ENCODE measurements at places on chromosomes 4 and X. TPM values are rescaled to one million over a fixed set of nuclear protein-coding genes. Genes with fewer than 3 reads are reported as not detected.
A peak's percentile ranks its signal among the peaks of the same experiment; 100 is the strongest.

DNA sequence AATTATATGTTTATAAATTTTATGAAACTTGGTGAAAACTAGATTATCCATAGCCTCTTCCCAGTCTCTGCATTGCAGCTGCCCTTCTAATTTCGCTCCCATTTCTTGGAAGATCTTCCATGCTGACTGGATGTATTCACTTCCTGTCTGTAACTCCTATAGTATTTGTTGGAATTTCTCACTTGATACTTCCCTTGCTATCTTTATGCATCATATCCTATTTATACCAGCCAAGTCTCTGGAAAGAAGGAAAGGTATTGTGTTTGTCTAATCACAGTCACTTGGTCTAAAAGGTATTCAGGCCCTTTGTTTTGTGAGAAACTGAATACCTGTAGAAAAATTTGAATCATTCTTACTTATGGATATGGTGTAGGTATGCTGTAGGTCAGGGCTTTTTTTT lies 870.9 kb upstream of the FRG1 start:
- H3K36me3 ChIP-seq: no peaks in the 10 kb centered on the region
- H3K27me3 ChIP-seq: no peaks in the 10 kb centered on the region
- H3K4me3 ChIP-seq: no peak overlapping the region
- DNase-seq: no peak
- H3K4me1 ChIP-seq: no peaks in the 10 kb centered on the region
- no peak overlapping the region for H3K27ac ChIP-seq

The BTC gene
- total RNA-seq: not detected

GRCh38 chrX:135324463-135324862 lies 15.2 kb downstream of the ETDC start:
- no peaks in the 10 kb centered on the region for H3K27me3 ChIP-seq
- H3K4me3 ChIP-seq: no peak overlapping the region
- no peak overlapping the region for H3K27ac ChIP-seq
- no peak for DNase-seq

DNA sequence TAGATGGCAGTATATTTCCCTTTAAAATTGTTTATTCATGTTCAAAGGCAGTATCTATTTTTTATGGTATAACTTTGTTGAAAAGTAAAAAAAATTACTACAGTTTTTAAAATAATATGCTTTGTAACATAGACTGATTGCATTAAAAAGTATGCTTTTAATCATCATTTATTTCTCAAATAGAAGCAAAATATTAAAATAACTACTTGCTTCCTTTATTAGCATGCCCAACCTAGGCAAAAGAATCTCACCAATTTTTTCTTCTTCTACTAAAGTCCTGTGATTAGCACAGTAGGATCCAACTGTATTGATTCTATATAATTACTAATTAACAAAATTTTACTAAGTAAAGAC lies 69.6 kb upstream of the NFKB1 start:
- peaks cover 8% of the 10 kb centered on the region for H3K4me1 ChIP-seq
- H3K4me3 ChIP-seq: no peak overlapping the region
- H3K27ac ChIP-seq: no peak overlapping the region
- no peak for DNase-seq
- no peaks in the 10 kb centered on the region for H3K36me3 ChIP-seq

DNA sequence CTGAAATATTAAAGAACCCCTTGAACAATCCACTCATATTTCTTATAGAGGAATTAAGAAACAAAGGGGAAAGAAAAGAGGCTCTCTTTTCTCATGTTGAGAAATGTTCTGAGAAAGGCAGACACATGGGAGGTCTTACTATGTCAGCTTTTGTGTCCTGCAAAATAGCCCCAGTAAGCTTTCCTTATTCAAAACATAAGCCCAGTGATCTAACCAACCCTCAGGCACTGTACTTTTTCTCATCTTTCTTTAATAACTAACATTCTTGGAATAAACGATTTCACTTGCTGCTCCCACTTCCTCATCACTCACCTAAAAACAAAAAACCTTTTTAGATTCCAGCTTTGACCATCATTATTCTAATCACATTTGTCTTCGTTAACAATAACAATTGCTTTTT lies 115.9 kb downstream of the GLRA3 start:
- no peaks in the 10 kb centered on the region for H3K36me3 ChIP-seq
- H3K4me1 ChIP-seq: no peaks in the 10 kb centered on the region
- no peak overlapping the region for H3K27ac ChIP-seq
- H3K4me3 ChIP-seq: no peak overlapping the region

DNA sequence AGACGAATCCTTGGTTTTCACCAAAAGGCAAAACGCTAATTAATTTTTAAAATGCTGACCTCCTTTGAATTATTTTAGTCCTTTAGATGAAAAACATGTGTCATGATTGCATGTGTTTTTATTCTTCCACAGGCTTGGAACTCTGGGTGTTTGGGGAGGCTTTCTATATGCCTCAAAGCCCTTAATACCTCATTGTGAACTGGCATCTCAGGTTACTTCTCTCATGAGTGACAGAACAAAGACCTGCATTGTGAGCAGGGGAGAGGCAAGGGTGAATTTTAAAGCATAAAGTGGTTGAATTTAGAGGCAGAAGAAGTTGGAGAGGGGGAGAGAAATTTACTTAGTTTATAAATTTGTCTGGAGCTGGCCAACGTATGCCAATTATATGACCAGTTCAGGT lies 119.5 kb downstream of the ARSF start:
- H3K36me3 ChIP-seq: no peaks in the 10 kb centered on the region
- H3K27me3 ChIP-seq: no peaks in the 10 kb centered on the region
- H3K4me3 ChIP-seq: no peak overlapping the region
- H3K4me1 ChIP-seq: no peaks in the 10 kb centered on the region
- no peak overlapping the region for H3K27ac ChIP-seq
- no peak for DNase-seq

GRCh38 chr4:152672206-152673092 lies 7.3 kb downstream of the TMEM154 start:
- no peak overlapping the region for H3K27ac ChIP-seq
- H3K27me3 ChIP-seq: no peaks in the 10 kb centered on the region
- no peak overlapping the region for H3K4me3 ChIP-seq
- peaks cover 24% of the 10 kb centered on the region for H3K4me1 ChIP-seq
- peaks cover 8% of the 10 kb centered on the region for H3K36me3 ChIP-seq

DNA sequence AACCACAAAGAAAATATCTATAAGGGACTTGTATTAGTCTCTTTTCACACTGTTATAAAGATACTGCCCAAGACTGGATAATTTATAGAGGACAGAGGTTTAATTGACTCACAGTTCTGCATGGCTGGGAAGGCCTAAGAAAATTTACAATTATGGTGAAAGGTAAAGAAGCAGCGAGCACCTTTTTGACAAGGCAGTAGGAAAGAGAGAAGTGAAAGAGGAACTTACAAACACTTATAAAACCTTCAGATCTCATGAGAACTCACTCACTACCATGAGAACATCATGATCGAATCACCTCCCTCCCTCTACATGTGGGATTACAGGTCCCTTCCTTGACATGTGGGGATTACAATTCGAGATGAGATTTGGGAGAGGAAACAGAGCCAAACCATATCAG lies 856.0 kb downstream of the TRAM1L1 start:
- no peak overlapping the region for H3K4me3 ChIP-seq
- H3K27ac ChIP-seq: no peak overlapping the region
- no peaks in the 10 kb centered on the region for H3K36me3 ChIP-seq
- no peak for DNase-seq
- no peaks in the 10 kb centered on the region for H3K4me1 ChIP-seq

GRCh38 chr4:112509243-112510141 lies 6.5 kb downstream of the NEUROG2 start:
- H3K4me1 ChIP-seq: peaks cover 30% of the 10 kb centered on the region
- peak overlapping the region; percentile 39 for H3K4me3 ChIP-seq
- no peaks in the 10 kb centered on the region for H3K36me3 ChIP-seq
- H3K27me3 ChIP-seq: peaks cover 74% of the 10 kb centered on the region

GRCh38 chrX:42943051-42943974 lies 165.3 kb upstream of the PPP1R2C start:
- H3K27ac ChIP-seq: peak overlapping the region; percentile 80
- peaks cover 72% of the 10 kb centered on the region for H3K4me1 ChIP-seq
- no peak overlapping the region for H3K4me3 ChIP-seq
- DNase-seq: peak; percentile 32
- H3K27me3 ChIP-seq: no peaks in the 10 kb centered on the region
- H3K36me3 ChIP-seq: peaks cover 4% of the 10 kb centered on the region

DNA sequence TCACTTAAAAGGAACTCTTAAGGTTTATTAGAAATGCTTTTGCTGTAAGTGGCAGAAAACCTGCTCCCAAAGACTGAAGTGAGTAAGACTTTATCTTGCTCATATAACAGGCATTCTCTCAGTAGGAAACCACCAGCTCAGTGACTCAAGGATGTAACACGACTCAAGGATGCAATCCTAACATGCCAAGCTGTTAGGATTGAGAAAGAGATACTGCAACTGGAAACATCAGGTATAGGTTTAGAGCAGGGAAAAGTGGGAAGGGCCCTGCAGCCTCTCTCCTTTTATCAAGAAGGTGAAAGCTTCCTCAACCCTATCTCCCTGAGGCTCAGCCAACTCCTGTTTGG lies 11.9 kb upstream of the SLC9A7 start:
- H3K4me1 ChIP-seq: no peaks in the 10 kb centered on the region
- no peak for DNase-seq
- no peaks in the 10 kb centered on the region for H3K27me3 ChIP-seq
- no peaks in the 10 kb centered on the region for H3K36me3 ChIP-seq
- H3K4me3 ChIP-seq: no peak overlapping the region
- no peak overlapping the region for H3K27ac ChIP-seq

The PROM1 gene
- 0.10 TPM for total RNA-seq

DNA sequence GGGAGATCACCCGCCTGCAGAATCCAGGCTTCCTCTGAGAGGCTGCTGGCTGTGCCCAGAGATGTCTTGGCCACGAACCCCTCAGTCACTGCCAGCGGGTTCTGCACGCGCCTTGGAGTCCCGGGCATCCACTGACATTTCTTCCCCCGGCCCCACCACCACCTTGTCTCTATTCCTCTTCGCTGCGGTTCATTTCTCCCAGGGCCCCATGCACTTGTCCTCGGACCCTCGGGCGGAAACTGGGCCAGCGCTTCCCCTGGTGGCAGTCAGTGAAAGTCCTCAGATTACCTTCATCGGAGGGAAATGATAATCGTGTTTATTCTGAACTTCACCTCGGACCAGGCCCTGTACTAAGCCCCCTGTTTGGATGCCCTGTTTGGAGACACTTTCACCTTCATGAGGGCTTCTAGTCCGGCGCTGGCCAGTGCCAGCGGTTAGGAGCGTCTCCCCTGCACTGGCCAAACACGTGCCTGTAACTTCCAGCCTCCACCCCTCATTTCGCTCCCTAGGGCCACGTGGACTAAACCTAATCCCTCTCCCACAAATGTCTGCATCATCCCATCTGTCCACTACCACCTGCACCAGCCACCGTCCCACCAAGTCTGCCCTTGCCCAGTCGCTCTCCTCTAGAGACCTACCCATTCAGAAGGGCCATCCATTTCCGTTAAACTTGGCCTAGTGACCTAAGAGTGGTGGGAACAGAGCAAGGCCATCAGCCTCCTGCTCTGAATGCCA lies 82.0 kb downstream of the DCTD start:
- H3K36me3 ChIP-seq: no peaks in the 10 kb centered on the region
- peaks cover 37% of the 10 kb centered on the region for H3K27me3 ChIP-seq
- H3K27ac ChIP-seq: no peak overlapping the region
- DNase-seq: no peak

The NUDT10 gene
- 1.2 TPM for total RNA-seq

The MTMR8 gene
- 6.4 TPM for total RNA-seq

The NIPAL1 gene
- 2.0 TPM for total RNA-seq

- H3K36me3 ChIP-seq: no peaks in the 10 kb centered on the region
- no peaks in the 10 kb centered on the region for H3K4me1 ChIP-seq
- no peaks in the 10 kb centered on the region for H3K27me3 ChIP-seq
- H3K4me3 ChIP-seq: no peak overlapping the region
- no peak overlapping the region for H3K27ac ChIP-seq
Measured at GRCh38 chrX:40420899-40421729, 159.7 kb upstream of the ATP6AP2 start.

DNA sequence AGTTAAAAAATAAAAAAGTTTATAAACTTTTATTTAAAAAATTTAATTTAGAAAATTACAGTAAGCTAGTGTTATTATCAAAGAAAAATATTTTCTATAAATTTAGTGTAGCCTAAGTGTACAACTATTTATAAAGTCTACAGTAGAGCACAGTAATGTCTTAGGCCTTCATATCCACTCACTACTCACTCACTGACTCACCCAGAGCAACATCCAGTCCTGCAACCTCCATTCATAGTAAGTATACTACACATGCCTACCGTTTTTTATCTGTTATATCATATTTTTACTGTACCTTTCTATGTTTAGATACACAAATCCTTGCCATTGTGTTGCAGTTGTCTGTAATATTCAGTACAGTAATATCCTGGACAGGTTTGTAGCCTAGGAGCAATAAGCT lies 129.0 kb upstream of the FAM47B start:
- no peaks in the 10 kb centered on the region for H3K36me3 ChIP-seq
- H3K4me1 ChIP-seq: no peaks in the 10 kb centered on the region
- H3K27me3 ChIP-seq: no peaks in the 10 kb centered on the region

The ANKRD50 gene
- 0.57 TPM for total RNA-seq

The MANBA gene
- 9.8 TPM for total RNA-seq

- H3K4me1 ChIP-seq: no peaks in the 10 kb centered on the region
- H3K27me3 ChIP-seq: no peaks in the 10 kb centered on the region
- H3K36me3 ChIP-seq: no peaks in the 10 kb centered on the region
- no peak overlapping the region for H3K27ac ChIP-seq
- H3K4me3 ChIP-seq: no peak overlapping the region
Measured at GRCh38 chr4:95949136-95949765, 109.4 kb downstream of the PDHA2 start.

DNA sequence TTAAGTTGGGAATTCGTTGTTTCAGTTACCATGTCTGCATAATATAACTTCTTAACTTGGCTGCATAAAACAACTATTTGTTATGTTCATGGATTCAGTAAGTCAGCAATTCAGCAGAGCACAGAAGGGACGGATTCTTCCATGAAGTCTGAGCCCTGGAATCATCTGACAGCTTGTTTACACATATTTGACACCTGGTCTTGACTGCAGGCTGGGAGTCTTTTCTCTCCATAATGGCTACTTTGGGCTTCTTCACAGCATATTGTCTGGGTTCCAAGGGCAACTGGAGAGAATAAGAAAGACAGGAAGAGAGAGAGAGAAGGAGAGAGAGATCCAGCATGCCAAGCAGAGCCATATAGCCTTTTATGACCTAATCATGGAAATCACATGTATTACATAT lies 23.1 kb downstream of the CENPC start:
- peaks cover 37% of the 10 kb centered on the region for H3K36me3 ChIP-seq
- no peaks in the 10 kb centered on the region for H3K27me3 ChIP-seq
- H3K4me3 ChIP-seq: no peak overlapping the region

GRCh38 chr4:73438582-73439215 lies 2.7 kb downstream of the AFP start:
- no peaks in the 10 kb centered on the region for H3K4me1 ChIP-seq
- no peak overlapping the region for H3K27ac ChIP-seq

The ADH6 gene
- not detected for total RNA-seq

GRCh38 chr4:47444031-47444430 lies 19.5 kb downstream of the COMMD8 start:
- H3K36me3 ChIP-seq: peaks cover 6% of the 10 kb centered on the region
- H3K27me3 ChIP-seq: no peaks in the 10 kb centered on the region
- no peak for DNase-seq
- H3K4me1 ChIP-seq: peaks cover 3% of the 10 kb centered on the region
- no peak overlapping the region for H3K27ac ChIP-seq
- no peak overlapping the region for H3K4me3 ChIP-seq

The MGARP gene
- total RNA-seq: not detected

Measured in activated naive CD4-positive, alpha-beta T cell treated with anti-CD3 and anti-CD28 coated beads for 36 hours (primary cell).